ENCODE measurements at places on chromosomes 6 and 20.

- no peak for DNase-seq
Measured at GRCh38 chr20:48149902-48150301, 364.6 kb upstream of the SULF2 start.

- no peak for DNase-seq
Measured at GRCh38 chr6:7727946-7728854, 2.3 kb downstream of the BMP6 start.

DNA sequence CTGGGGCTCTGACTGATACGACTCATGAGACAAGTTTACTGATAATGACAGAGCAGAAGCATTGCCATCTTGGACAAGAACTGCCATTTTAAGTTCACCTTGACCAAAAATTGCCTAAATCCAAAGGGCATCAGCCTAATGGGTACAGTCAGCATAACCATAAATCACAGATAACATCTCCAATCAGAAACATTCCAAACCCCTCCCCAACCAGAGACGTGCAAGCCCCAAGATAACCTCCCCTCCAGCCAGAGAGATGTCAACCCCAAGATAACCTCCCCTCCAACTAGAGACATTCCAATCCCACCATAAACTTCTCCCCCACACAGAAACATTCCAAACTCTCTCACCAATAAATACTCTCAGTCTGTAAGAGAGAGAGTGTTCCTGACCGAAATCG lies 10.5 kb downstream of the GPLD1 start:
- no peak for DNase-seq

GRCh38 chr20:7217606-7218005 lies 450.1 kb downstream of the BMP2 start:
- DNase-seq, result no peak

DNA sequence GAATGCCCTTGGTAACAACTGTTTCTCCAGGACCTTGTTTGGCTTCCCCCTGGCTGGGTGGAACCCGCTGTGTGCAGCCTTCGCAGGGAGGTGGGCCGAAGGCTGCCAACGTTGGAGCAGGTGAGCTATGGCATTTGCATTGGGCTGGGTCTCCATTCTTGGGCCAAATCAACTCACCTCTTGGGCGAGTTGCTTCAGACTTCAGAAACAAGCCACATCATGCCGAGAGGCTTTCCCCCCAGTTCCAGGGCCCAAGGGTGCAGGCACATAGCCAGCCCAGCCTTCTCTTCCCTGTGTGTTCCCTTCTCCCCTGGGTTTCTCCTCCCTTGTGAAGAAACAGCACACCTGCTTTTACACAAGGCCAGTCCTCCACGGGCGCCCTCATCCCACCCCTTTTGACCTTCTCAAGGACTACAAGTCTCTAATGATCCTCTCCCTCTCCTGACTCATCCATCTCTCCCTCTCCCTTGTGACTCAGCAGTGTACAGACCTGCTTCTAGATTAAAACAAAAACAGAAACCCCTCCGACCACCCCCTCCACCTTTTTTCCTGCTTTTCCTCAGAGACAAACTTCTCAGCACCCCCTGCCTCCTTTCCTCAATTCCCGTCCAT lies 41.6 kb downstream of the FAM209B start:
- no peak for DNase-seq

DNA sequence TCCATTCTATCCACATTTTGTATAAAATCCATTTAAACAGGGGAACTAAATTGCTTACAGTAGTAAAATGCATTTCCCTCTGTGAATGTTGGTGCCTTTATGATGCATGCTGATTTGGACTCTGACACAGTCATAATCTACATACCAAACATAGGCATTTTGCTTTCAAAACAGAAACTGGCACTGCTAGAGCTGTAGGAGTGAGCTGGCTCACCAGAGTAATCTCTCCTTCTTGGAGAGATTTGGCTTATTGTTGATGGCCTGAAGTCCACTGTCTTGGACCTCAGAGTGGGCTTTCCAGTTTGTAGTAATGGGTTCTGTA lies 363.2 kb upstream of the FLRT3 start:
- DNase-seq, result no peak

DNA sequence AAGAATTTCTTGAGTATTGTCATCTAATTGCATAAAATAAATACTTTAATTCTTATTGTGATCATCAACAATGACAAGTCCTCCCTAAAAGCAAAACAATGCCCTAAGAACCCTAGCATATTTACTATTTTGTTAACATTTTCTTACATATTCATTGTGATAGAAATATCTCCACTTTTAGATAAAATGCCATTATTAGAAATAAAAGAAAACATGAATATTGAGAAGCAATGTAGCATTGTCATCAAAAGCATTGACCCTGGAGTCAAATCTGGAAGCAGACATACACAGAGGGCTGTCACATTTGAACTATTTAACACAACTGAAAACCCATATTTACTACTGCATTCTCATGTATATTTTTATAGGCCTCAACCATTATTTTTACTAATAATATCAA lies 257.7 kb downstream of the SYNE1 start:
- DNase-seq, result no peak
